B cell (primary cell): ENCODE measurements at places on chromosomes 13 and 19. TPM values are rescaled to one million over a fixed set of nuclear protein-coding genes. Genes with fewer than 3 reads are reported as not detected.

CGB8 gene
- total RNA-seq = not detected in 2 replicates

TEKTIP1 gene
- total RNA-seq = 17.3 and 18.6 TPM in 2 replicates

ERICH4 gene
- not detected in 2 replicates for total RNA-seq

ACTMAP gene
- 9.8 and 10.2 TPM in 2 replicates for total RNA-seq

IRS2 gene
- 26.9 and 27.7 TPM in 2 replicates for total RNA-seq

ZNF442 gene
- 6.9 and 8.4 TPM in 2 replicates for total RNA-seq

GJB2 gene
- not detected in 2 replicates for total RNA-seq

DNA sequence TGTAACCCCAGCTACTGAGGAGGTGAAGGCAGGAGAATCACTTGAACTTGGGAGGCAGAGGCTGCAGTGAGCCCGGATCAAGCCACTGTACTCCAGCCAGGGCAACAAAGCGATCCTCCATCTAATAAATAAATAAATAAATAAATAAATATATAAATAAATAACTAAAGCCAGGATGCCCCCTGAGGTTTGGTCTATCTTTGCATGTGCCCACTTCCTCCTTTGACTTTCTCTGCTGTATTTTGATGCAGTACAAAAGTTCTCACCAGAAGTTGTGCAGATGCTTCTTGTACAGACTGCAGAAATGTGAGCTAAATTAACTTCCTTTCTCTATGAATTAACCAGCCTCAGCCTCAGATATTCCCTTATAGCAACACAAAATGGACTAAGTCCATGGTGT, 6.5 kb upstream of the N4BP2L2 start:
- DNase-seq = peak; percentile 19

- DNase-seq = no peak
Measured at GRCh38 chr19:55373993-55374757, 2.5 kb upstream of the TMEM190 start.

GRCh38 chr13:27621366-27622101, at the start of gene POLR1D:
POLR1D (plus strand) TSS chr13:27621892; CDS start chr13:27621984, 92 bp downstream.
- DNase-seq = peak; percentile 95

- peak; percentile 47 for DNase-seq
Measured at GRCh38 chr19:51440846-51441409, 17.3 kb downstream of the SIGLEC8 start.

GRCh38 chr13:43431841-43432240, 354.9 kb downstream of the ENOX1 start:
- no peak for DNase-seq

DNA sequence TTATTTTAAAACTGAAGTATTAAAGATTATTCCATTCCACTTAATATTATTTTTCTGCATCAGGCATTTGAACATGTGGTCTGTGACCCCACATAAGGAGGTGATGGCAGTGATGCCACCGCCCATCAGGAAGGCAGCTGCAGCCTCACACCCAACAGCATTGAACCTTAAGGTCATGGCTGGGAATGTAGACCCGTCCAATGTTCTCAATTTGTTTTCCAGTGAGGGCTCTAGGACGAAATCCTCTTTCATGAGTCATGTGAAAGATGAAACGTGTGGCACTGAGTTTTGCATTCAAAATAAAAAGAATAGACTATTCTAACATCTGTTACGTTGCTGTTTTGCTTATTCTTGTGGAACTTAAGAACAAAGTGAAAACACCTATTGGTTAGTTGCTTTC, 74.5 kb upstream of the ANKRD10 start:
- DNase-seq = no peak

DNA sequence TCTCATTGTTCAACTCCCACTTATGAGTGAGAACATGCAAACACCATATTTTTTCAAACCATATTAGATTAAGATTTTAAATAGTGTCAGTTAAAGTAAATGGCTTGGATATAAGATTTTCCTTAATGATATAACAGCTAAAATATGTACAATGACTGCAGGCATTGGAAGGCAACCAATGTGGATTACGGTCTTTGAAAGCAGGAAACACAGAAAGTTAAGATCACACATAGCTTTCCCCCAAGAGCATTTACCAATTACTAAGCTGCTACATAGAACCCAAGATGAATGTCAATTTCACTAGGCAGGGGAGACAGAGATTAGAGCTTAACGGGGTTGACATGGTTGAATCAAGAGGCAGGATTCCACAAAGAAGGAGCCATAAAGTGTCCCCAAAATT, 173.2 kb upstream of the TRPC4 start:
- no peak for DNase-seq

GRCh38 chr13:32639502-32640105, 53.4 kb downstream of the PDS5B start:
- DNase-seq = peak; percentile 72

DNA sequence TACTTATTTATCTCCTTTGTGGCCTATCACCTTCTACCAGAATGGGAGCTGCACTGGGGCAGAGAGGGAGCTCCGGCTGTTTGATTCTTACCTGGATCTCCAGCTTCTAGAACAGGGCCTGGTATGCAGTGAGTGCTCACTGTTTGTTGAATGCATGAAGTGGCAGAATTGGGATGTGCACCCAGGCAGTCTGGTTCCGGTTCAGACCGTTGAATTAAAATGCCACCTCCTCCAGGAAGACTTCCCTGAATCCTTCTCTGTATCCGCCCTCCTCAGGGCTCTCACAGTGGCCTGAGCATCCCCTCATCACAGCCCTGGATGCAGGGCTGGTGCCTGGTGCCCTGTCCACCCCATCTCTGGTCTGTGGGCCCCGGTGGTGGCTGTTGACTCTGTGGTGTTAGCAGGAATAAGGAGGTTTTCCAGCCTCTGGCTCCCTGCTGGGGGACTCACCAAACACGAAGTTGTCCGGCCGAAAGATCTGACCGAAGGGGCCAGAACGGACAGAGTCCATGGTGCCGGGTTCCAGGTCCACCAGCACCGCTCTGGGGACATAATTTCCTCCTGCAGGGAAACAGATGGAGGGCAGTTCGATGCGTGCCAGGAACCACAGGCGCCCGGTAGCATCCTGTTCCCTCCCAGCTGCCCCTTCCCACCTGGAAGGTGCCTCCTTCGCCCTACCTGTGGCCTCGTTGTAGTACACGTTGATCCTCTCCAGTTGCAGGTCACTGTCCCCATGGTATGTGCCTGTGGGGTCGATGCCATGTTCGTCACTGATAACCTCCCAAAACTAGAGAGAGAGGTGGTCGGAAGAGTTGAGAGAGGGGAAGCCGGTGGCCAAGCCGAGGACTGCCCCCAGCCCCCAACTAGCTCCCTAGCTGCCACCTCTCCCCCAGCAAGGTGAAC, 1.0 kb downstream of the TUBB4A start:
- no peak for DNase-seq

DNA sequence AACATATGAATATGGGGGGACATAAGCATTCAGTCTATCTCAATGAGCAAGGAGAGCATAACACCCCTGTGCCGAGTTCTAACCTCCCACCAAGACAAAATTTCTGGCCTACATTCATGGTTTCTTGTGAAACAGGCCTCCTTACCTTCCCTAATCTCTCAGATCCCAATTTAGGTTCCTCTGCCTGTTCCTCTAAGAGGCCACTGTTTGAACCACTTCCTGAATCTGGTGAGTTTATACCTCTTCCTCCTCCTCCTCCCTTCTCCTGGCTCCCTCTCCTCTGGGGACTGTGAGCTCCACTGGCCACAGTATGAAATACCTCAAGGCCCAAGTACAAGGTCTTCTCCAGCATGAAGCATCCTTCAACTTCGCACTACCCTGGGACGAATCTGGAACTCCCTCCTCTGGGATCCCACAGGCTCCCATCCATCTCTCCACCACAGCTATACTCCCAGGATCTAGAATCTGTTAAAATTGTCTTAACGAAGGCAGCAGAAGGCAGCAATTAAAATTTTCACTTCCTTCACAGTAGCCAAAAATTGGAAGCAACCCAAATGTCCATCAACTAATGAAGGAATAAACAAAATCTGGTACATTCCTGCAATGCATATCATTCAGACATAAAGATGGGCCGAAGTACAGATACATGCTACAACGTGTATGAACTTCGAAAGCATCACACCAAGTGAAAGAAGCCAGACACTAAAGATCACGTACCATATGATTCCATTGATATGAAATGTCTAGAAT, 7.8 kb upstream of the SIGLECL1 start:
- DNase-seq = no peak

DNA sequence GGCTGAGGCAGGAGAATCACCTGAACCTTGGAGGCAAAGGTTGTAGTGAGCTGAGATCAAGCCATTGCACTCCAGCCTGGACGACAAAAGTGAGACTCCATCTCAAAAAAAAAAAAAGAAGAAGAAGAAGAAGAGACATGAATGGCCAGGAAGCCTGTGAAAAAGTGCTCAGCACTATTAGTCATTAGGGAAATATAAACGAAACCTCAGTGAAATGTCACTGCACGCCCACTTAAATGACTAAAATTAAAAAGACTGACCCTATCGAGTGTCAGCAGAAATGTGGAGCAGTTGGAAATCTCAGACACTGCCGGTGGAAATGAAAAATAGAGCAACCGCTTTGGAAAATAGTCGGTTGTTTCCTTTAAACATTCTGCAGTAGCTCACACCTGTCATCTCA, 5.5 kb upstream of the TYROBP start:
- DNase-seq = peak; percentile 28

DNA sequence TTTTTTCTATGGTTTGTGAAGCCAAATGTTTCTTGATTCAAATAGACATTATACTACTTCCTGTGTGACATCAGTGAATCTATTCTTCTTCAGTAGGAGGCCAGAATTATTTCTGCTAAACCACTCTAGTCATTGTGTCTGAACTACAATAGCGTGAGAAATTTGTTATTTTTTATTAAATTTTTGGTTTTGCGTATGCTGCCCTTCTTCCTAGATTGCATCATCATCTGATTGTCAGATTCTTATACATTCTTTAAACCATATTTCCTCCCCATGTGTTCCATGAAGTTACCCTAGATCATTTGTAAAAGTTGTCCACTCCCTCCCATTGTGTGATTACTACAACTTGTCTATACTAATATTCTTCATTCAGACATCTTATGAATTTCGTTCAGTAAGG, 187.8 kb upstream of the SPRY2 start:
- no peak for DNase-seq

DNA sequence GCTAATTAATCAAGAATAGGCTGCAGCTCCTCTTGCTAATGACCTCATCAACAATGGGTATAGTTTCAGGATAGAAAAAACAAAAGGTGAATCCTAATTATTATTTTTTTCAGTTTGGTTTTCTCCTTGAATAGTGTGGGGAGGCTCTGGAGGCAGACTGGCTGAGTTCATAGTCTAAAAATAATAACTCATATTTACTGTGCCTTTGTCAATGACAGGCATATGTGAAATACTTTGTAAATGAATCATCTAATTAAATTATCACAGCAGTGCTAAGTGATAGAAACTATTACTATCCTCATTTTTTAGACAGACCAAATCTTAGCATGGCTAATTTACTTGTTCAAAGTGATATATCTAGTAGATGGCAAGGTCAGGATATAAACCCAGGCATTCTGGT, 1261.0 kb upstream of the SLC10A2 start:
- DNase-seq = no peak

- DNase-seq = peak; percentile 95
Measured at GRCh38 chr13:50125554-50126262, 110.5 kb downstream of the KCNRG start.

GRCh38 chr19:4636151-4636717, 3.1 kb upstream of the TNFAIP8L1 start:
- peak; percentile 81 for DNase-seq
